ENCODE measurements at places on chromosomes 11 and 22.
A peak's percentile ranks its signal among the peaks of the same experiment; 100 is the strongest.

GRCh38 chr11:35605706-35606105 is 12.6 kb upstream of the FJX1 start:
- H3K36me3 ChIP-seq, result no peaks in the 10 kb centered on the region
- H3K27ac ChIP-seq, result no peak overlapping the region
- DNase-seq, result no peak
- no peak overlapping the region for H3K4me3 ChIP-seq

DNA sequence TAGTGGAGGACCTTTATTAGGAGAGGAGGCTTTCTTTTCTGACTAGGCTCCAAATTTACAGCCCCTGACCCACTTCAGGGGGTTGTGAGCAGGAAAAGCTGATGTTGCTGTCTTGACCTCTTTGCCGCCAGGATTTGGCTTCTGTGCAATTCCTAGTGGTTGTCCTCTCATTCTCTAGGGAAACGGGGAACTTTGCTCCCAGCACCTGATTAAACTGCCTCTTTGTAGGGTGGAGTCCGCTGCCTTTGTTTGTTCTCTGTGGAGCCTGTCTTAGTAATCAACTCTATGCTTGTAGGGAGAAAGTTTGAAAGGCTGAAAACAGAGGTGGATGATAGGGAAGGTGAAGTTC is 16.3 kb downstream of the CTNND1 start:
- no peaks in the 10 kb centered on the region for H3K4me1 ChIP-seq
- no peak overlapping the region for H3K27ac ChIP-seq
- no peaks in the 10 kb centered on the region for H3K27me3 ChIP-seq

- H3K27me3 ChIP-seq, result no peaks in the 10 kb centered on the region
- no peak overlapping the region for H3K4me3 ChIP-seq
- DNase-seq, result no peak
- no peaks in the 10 kb centered on the region for H3K4me1 ChIP-seq
These were observed 13.3 kb upstream of the SERPINH1 start for GRCh38 chr11:75548595-75549272.

DNA sequence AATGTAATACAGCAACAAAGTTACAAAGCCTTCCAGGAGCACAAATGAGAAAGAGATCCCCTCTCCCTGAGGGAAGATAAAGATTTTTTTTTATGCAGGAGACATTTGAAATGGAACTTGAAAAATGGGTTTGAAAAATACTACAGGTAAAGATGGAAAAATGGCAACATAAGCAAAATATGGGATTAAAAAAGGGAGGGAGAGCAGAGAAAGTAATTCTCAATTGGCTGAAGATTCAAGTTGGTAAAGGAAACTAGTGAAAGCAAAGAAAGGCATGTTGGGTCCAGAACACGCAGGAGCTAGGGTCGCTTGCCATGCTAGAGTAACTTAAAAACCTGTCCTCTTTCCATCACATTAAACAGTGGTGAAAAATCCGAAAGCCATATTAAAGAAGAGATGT is 1.5 kb downstream of the ZW10 start:
- DNase-seq, result no peak
- peaks cover 11% of the 10 kb centered on the region for H3K4me1 ChIP-seq
- H3K27ac ChIP-seq, result no peak overlapping the region
- peaks cover 10% of the 10 kb centered on the region for H3K36me3 ChIP-seq

- H3K4me1 ChIP-seq, result no peaks in the 10 kb centered on the region
- no peak overlapping the region for H3K4me3 ChIP-seq
- no peaks in the 10 kb centered on the region for H3K27me3 ChIP-seq
- no peak for DNase-seq
- H3K36me3 ChIP-seq, result no peaks in the 10 kb centered on the region
These were observed 1160.3 kb downstream of the FAM181B start for GRCh38 chr11:81573367-81573766.

DNA sequence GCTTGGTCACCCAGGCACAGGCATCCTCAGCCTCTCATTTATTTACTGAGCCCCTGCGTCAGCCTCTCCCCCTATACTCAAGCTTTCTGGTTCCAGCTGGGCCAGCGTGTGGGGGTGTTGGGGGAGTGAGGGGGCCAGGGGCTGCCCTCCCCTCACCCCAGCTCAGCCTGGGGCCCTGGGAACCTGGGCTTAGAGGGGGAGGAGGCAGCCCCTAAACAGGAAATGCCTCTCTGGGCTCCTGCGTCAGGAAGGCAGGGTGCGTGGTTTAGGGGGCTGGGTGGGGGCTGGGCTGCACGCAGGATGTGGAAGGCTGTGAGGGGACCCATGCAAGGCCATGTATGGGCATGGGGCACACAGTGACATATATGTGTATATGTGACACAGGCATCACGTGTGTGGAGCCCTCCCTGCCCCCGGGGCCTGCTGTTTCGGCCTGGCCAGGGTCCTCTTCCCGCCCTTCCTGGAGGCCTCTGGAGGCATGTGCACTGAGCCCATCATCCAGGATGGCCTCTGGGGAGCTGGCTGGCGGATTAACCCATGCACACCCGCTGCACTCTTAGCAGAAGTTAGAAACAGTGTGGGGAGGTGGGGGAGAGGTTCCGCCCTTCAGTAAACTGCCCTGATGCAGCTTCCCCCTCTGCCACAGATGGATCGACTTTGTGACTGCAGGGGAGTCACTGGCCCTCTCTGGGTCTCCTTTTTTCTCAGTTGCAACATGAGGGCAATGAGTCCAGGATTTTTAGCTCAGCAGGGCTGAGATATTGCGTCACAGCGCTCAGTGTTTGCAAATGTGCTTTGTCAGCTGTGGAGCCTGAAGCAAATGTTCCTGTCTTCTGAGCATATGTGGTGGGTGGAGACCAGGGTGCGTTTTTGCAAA is 1.1 kb upstream of the CD248 start:
- H3K4me1 ChIP-seq, result peaks cover 58% of the 10 kb centered on the region
- H3K4me3 ChIP-seq, result peak overlapping the region; percentile 56
- no peaks in the 10 kb centered on the region for H3K27me3 ChIP-seq
- H3K27ac ChIP-seq, result peak overlapping the region; percentile 73
- H3K36me3 ChIP-seq, result no peaks in the 10 kb centered on the region

DNA sequence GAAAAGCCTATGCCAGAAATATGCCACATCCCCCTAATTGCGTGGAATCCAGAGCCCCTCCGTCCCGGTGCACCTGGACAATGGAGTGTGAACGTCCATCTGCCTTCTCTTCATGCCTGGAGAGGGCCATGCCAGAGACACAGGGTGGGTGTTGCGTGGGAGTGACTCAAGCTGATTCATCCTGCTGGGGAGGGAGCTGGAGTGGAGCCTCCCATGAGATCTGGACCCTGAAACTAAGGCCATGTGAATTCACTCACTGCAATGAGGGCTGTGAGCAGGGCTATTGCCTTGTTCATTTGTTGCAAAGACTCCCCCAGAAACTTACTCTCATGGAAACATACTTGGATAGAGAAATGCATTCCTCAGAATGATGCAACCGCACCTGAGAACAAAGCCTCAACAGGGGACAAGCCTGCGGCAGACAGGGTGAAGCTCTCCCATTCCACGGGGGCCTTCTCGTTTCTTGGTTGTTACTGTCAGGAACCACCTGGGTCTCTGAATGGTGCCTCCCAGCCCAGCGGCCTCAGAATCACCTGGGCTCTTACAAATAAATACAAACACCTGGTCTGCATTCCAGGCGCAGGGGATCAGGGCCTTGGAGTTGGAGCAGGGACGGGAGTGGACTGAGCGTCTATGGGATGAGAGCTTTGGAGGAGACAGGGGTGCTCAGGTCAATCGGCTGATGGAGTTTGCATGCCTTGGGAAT is 1031.2 kb downstream of the BRD1 start:
- DNase-seq, result no peak
- no peak overlapping the region for H3K27ac ChIP-seq
- H3K4me1 ChIP-seq, result no peaks in the 10 kb centered on the region
- no peaks in the 10 kb centered on the region for H3K36me3 ChIP-seq

- H3K27me3 ChIP-seq, result no peaks in the 10 kb centered on the region
- no peak for DNase-seq
These were observed 26.6 kb upstream of the EI24 start for GRCh38 chr11:125542709-125543108.

GRCh38 chr11:46364791-46365190 is 16.7 kb upstream of the MDK start:
- H3K27me3 ChIP-seq, result no peaks in the 10 kb centered on the region
- H3K27ac ChIP-seq, result no peak overlapping the region
- H3K4me3 ChIP-seq, result no peak overlapping the region

DNA sequence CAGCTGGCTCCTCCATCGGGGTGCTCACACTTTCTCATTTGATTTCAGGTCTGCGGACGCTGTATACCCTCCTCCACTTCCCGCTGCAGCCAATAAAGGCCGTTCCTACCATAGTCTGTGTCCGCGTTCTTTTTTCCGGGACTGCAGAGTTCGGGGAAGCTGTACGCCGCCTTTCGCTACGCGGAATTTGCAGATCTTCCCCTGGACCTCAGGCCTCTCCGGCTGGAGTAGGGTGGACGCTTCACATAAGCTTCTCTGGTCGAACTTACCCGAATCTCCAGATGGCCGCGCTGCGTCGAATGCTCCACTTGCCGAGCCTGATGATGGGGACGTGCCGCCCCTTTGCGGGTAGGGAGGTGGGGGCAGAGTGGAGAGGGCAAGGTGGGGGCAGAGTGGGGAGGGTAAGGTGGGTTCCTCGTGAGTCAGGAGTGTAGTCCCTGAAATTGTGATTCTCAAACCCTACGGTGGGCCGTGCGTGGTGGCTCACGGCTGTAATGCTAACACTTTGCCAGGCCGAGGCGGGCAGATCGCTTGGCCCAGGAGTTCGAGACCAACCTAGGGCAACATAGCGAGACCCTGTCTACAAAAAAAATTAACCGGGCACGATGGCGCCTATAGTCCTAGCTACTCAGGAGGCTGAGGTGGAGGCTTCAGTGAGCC is 617 bp downstream of the CSKMT start:
- peak; percentile 63 for DNase-seq
- peaks cover 18% of the 10 kb centered on the region for H3K36me3 ChIP-seq
- peak overlapping the region; percentile 89 for H3K27ac ChIP-seq
- peak overlapping the region; percentile 98 for H3K4me3 ChIP-seq
- no peaks in the 10 kb centered on the region for H3K27me3 ChIP-seq

DNA sequence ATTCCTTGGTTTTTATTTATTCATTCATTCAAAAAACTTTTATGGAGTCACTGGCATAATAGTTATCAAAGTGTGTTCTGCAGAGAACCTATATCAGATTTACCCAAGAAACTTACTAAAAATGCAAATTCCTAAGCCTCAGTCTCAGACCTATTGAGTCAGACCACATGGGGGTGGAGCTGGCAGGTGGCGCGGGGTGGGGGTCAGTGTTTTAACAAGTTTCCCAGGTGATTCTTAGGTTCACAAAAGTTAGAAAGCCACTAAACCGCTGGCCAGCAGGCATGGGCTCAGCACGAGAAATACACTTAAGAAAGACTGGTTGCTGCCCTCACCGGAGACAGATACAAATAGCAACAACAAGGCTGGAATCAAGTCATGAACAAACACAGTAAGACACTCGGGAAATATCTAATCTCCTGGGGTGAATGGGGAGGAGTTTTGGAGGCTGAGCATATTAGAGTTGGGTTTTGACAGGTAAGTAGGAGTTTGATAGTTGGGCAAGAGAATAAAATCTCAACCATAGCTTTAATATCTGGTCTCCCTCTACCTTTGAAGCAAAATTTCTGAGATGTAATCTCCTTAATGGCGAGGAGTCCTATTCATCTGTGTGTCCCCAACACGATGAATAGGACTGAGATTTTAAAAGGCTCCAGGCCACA is 167.5 kb upstream of the NECTIN1 start:
- DNase-seq, result no peak
- no peaks in the 10 kb centered on the region for H3K27me3 ChIP-seq
- H3K27ac ChIP-seq, result no peak overlapping the region
- H3K4me1 ChIP-seq, result no peaks in the 10 kb centered on the region
- H3K36me3 ChIP-seq, result no peaks in the 10 kb centered on the region

DNA sequence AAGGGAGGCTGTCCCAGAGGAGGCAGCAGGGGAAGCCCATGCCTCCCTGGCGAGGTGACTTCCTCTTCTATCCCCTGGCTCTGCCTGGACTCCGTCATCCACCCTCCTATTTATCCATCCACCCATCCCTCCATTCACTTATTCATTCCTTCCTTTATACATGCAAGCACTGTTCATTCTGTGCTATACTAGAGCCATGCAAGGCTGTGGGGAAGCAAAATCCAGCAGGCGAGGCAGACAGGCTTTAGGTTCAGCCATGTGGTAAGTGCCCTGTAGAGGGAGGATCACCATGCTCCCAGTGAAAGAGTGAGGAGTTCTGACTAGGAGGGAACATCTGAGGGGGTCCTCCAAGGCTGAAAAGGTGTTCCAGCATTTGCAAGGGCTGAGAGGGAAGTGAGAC is 1.2 kb upstream of the NAALADL1 start:
- DNase-seq, result no peak
- H3K27ac ChIP-seq, result no peak overlapping the region
- H3K27me3 ChIP-seq, result no peaks in the 10 kb centered on the region
- H3K4me1 ChIP-seq, result peaks cover 1% of the 10 kb centered on the region
- H3K4me3 ChIP-seq, result no peak overlapping the region

DNA sequence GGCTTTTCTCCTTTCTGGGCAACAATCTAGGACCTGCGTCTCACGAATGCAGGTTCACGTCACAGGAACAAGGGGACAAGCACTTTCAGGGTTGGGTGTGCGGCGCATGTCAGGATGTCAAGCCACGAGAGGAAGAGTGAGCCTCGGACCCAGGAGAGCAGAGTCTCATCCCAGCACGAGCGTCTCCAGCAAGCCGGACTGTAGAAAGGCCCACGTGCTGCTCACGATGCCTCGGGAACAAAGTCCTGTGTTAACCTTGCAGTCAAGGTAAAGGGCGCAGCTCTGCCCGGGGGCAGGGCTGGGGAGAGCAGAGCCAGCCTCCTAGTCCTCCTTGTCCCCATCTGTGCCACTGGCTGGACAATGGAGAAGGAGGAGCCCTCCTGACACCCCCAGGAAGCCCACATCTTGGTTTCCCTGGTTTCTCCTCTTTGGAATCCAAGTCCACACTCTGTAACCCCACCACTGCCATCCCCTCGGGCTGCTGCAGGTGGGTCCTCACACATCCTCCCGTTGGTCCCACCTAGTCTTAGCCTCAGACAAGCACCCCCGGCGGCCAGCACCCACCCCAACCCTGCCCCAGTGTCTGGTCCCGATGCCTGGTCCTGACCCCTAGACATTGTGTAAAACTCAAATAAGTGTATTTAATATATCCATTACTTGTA is 63.4 kb downstream of the CELSR1 start:
- H3K27ac ChIP-seq, result no peak overlapping the region
- H3K4me1 ChIP-seq, result no peaks in the 10 kb centered on the region
- H3K4me3 ChIP-seq, result no peak overlapping the region
- no peaks in the 10 kb centered on the region for H3K27me3 ChIP-seq
- H3K36me3 ChIP-seq, result no peaks in the 10 kb centered on the region

- no peak overlapping the region for H3K27ac ChIP-seq
- no peak for DNase-seq
- H3K27me3 ChIP-seq, result no peaks in the 10 kb centered on the region
- peaks cover 19% of the 10 kb centered on the region for H3K4me1 ChIP-seq
These were observed 71.2 kb downstream of the ZBTB16 start for GRCh38 chr11:114130629-114131277.

- H3K36me3 ChIP-seq, result no peaks in the 10 kb centered on the region
- no peaks in the 10 kb centered on the region for H3K4me1 ChIP-seq
- no peaks in the 10 kb centered on the region for H3K27me3 ChIP-seq
- no peak overlapping the region for H3K4me3 ChIP-seq
- no peak overlapping the region for H3K27ac ChIP-seq
These were observed 32.1 kb upstream of the PRODH start for GRCh38 chr22:18968011-18968749.
